ENCODE measurements at places on chromosomes 6 and 20. TPM values are rescaled to one million over a fixed set of nuclear protein-coding genes. Genes with fewer than 3 reads are reported as not detected.

Gene CGA
- not detected for total RNA-seq

DNA sequence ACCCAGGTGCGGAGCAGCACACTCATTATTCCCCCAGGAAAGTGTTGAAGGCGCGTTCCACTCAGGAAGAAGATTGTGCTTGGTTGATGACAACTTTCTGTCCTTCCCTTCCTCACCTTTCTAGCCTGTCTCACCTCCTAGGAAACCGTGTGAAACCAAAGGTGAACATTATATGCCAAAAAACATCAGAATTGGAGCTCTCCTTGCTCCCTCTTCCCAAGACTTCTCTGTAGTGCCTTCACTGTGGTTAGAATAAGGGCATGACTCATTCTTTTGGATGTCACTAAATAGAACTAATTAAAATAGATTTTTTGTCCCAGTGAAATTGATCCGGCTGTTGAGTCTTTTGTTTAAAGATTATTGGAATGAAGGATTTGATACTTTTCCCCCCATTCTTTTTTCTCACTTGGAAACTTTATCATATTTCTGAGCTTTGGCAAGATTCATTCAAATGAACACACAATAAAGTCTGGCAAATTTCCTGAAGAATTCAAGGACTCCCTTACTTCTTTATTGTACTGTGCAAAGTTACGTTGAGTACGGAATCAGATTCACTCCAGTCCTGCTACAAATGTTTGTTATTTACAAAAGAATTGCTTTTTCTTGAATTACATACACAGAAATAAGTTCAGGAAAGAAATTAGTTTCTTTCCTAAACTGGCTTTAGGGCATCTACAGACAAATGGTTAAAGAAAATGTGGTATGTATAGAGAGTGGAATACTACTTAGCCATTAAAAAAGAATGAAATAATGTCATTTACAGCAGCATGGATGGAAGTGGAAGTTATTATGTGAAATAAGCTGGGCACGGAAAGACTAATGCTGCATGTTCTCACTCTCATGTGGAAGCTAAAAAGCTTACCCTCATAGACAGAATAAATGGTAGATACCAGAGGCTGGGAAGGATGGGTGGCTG lies 142.8 kb upstream of the AKAP12 start:
- no peak overlapping the region for H3K27ac ChIP-seq
- no peak overlapping the region for H3K4me3 ChIP-seq
- H3K36me3 ChIP-seq = no peaks in the 10 kb centered on the region
- no peaks in the 10 kb centered on the region for H3K4me1 ChIP-seq
- no peak for DNase-seq
- H3K27me3 ChIP-seq = no peaks in the 10 kb centered on the region

DNA sequence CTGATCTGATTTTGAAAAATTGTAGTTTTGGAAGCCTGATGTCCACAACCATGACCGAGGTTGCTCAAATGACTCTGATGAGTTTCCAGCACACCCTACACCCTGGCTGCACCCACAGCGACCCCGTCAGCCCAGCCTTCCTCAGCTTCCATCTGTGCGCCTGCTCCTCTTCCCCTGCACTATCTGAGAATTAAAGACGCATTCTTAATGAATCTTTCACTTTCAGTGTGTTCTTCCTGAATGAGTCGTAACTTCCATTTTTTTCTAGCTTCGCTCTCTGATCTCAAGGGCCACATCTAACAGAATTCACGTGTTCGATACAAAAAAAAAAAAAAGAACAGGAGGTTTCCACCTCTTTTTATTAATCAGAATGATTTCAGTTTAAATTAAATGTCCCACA lies 21.3 kb upstream of the RREB1 start:
- H3K4me1 ChIP-seq = no peaks in the 10 kb centered on the region
- no peaks in the 10 kb centered on the region for H3K27me3 ChIP-seq
- no peaks in the 10 kb centered on the region for H3K36me3 ChIP-seq
- H3K27ac ChIP-seq = peak overlapping the region; percentile 79
- peak overlapping the region; percentile 34 for H3K4me3 ChIP-seq

DNA sequence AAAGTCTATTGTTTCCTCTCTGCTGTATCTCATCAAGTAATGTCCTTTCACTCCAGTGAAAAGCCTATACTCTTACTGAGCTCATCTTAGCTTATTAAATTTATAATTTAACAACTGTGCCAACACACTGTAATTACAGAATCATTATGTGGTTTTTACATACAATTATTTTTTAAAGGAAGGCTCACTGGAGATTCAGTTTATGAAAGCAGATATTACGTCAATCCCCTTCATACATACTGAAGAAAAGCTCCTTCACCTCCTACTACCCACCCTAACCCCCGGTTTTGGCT lies 28.1 kb downstream of the ARHGAP18 start:
- H3K36me3 ChIP-seq = no peaks in the 10 kb centered on the region
- no peak for DNase-seq
- H3K4me3 ChIP-seq = no peak overlapping the region
- H3K4me1 ChIP-seq = no peaks in the 10 kb centered on the region

- H3K27ac ChIP-seq = no peak overlapping the region
- no peak overlapping the region for H3K4me3 ChIP-seq
- no peaks in the 10 kb centered on the region for H3K4me1 ChIP-seq
- no peaks in the 10 kb centered on the region for H3K27me3 ChIP-seq
Observed at GRCh38 chr6:15829156-15829555, 166.3 kb upstream of the DTNBP1 start.

DNA sequence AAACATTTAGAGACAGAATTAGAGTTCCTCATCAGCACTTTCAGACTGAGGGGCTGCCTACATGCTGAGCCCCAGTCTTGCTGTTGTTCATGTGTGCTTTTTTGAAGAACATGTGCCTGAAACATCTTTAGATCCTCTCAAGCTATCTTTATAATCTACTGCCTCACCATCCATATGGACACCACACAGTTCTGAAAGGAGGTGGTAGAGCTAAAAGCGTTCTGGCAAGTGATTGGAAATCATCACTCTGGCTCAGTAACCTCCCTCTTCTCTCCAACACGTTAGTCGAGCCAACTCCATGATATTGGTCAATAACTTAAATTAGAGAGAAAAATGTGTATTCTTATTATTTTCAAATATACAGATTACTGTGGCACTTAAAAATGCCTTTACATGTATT lies 40.6 kb downstream of the CLVS2 start:
- H3K27me3 ChIP-seq = no peaks in the 10 kb centered on the region
- no peaks in the 10 kb centered on the region for H3K36me3 ChIP-seq
- H3K4me3 ChIP-seq = no peak overlapping the region

GRCh38 chr6:138811866-138812265 lies 16.0 kb downstream of the ECT2L start:
- no peaks in the 10 kb centered on the region for H3K36me3 ChIP-seq
- no peak overlapping the region for H3K4me3 ChIP-seq
- H3K27me3 ChIP-seq = no peaks in the 10 kb centered on the region
- DNase-seq = no peak

- H3K27ac ChIP-seq = no peak overlapping the region
- no peak overlapping the region for H3K4me3 ChIP-seq
- H3K36me3 ChIP-seq = no peaks in the 10 kb centered on the region
- H3K4me1 ChIP-seq = no peaks in the 10 kb centered on the region
- no peak for DNase-seq
Observed at GRCh38 chr6:155883741-155884140, 428.1 kb upstream of the NOX3 start.

Gene GSTA1
- total RNA-seq = 387 TPM

DNA sequence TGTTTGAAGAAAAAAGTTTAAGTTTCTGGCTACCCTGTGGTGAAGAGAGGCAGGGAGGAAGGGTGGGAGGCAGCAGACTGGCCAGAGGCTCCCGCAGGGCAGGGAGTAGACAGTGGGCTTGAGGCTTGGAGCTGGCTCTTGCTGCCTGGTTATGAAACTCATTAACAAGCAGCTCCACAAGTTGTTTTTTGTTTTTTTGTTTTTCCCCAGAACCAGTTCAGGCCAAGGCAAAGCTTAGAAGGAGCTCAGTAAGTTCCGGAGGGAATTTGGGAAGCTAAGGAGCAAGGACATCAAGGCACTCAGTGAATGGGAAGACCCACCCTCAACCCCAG lies 4.0 kb downstream of the DLL1 start:
- peak overlapping the region; percentile 68 for H3K4me3 ChIP-seq
- H3K27me3 ChIP-seq = peaks cover 13% of the 10 kb centered on the region
- peaks cover 31% of the 10 kb centered on the region for H3K4me1 ChIP-seq
- H3K36me3 ChIP-seq = peaks cover 19% of the 10 kb centered on the region

DNA sequence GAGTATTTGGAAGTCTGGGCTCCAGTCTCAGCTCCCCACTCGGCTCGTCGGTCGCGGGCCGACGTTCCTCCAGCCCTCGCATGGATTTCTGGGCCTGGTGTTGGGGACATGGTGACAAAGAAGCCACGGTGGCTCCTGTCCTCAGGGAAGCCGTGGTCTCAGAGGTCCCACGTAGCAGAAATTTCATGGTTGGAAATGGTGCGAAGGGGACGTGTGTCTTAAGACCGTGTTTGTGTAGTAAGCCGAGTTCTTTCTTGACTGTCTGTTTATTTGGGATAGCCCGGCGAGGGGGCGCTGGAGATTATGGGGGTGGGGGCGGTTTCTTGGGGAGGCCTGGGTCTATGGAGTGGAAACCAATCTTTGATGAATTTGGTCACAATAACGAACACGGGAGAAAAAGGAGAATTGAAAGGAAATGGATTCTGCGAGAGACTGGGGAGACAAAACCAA lies 23.5 kb upstream of the MAP3K7 start:
- no peaks in the 10 kb centered on the region for H3K36me3 ChIP-seq
- H3K4me3 ChIP-seq = peak overlapping the region; percentile 56
- DNase-seq = no peak
- no peak overlapping the region for H3K27ac ChIP-seq
- peaks cover 13% of the 10 kb centered on the region for H3K4me1 ChIP-seq

Gene PTCHD4
- total RNA-seq = not detected

- H3K4me1 ChIP-seq = no peaks in the 10 kb centered on the region
- no peak overlapping the region for H3K27ac ChIP-seq
- H3K27me3 ChIP-seq = no peaks in the 10 kb centered on the region
- no peaks in the 10 kb centered on the region for H3K36me3 ChIP-seq
Observed at GRCh38 chr6:112800916-112801315, 453.8 kb downstream of the RFPL4B start.

DNA sequence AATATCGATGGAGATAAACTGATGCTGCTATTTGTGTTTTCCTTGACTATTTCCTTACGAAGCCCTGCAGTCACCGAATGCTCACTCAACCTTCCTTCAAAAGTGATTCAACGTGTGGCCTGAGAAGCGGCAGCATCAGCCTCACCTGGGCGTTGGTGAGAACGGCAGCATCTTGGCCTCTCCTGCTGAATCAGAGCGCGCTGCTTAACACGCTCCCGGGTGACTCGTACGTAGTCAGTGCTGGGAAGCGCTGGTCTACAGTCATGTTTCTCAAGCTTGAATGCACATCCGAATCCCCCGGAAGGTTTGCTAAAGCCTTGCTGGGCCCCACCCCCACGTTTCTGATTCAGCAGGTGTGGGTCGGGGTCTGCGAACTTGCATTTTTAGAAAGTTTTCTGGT lies 214.1 kb upstream of the RREB1 start:
- H3K4me1 ChIP-seq = no peaks in the 10 kb centered on the region
- no peaks in the 10 kb centered on the region for H3K36me3 ChIP-seq
- H3K27me3 ChIP-seq = no peaks in the 10 kb centered on the region
- no peak overlapping the region for H3K4me3 ChIP-seq
- DNase-seq = no peak

Gene ISM1
- 3.3 TPM for total RNA-seq

DNA sequence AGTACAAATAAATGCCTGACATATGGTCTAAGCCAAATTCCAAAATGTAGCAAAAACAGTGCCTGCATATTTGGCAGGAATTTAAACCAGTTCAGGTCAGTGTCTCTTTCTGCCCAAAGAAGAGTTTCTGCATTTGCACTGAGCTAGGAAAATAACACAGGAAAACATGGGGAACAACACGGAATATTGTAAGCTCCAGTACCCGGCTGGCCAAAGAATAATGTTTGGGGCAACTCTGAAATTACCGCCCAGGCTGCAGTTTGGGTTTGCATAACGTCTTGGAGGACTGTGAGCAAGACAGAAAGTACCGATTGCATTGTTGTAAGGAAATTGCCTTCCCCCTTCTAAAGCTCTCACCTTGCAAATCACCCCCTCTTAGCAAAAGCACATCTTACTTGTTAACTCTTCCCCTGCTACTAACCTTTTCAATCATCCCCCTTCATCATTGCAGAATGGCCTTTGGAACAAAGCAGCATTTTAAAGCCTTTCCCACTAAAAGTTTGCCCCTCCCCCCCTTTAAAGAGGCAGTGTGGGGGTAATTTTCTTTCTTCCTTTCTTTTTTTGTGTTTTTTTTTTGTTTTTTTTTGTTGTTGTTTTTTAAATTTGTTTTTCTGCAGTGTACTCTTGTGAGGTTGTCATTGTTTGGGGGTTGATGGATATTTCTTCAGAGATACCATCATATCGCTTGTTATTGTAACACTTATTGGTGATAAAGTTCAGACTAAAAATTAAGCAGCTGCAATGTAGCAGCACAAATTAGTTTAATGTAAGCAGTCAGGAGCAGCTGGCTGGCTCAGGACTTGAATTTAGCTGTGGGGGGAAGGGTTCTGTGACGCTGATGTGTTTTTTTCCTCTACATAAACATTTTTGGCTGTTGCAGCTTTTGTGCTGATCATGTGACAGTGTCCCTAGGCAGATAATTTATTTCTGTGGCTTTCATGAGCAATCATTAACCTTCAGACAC lies 100.0 kb upstream of the CITED2 start:
- H3K4me3 ChIP-seq = no peak overlapping the region
- no peaks in the 10 kb centered on the region for H3K27me3 ChIP-seq
- no peak for DNase-seq
- no peaks in the 10 kb centered on the region for H3K4me1 ChIP-seq

Gene MYCT1
- 11.0 TPM for total RNA-seq

Measured in Peyer's patch (tissue), 4 donors.